Bronchial smooth muscle cell (primary cell): ENCODE measurements at places on chromosomes 5 and 9. TPM values are rescaled to one million over a fixed set of nuclear protein-coding genes. Genes with fewer than 3 reads are reported as not detected.

Gene KCTD16
- 0.26 and 0.47 TPM in 2 replicates for total RNA-seq

Gene FAM114A2
- 18.9 and 20.6 TPM in 2 replicates for total RNA-seq

Gene GDA
- total RNA-seq, result not detected in 2 replicates

Gene GABRA1
- total RNA-seq, result not detected in 2 replicates

Gene PCDHGA7
- total RNA-seq, result 5.7 and 11.5 TPM in 2 replicates

Gene PHF24
- 0.09 and 0.16 TPM in 2 replicates for total RNA-seq

Gene DNAI1
- total RNA-seq, result 0.34 TPM in 1 of 2 replicates, not detected in the other

Gene C6
- 0.16 TPM in 1 of 2 replicates, not detected in the other for total RNA-seq

Gene OR1Q1
- not detected in 2 replicates for total RNA-seq

Gene ST8SIA4
- 0.09 and 0.47 TPM in 2 replicates for total RNA-seq

Gene ZFP2
- total RNA-seq, result 1.9 and 2.6 TPM in 2 replicates

Gene C8G
- total RNA-seq, result 0.32 and 0.69 TPM in 2 replicates

Gene UNC13B
- 21.0 and 25.5 TPM in 2 replicates for total RNA-seq

Gene ADAMTS19
- under 0.01 TPM in 1 of 2 replicates, not detected in the other for total RNA-seq

Gene IL4
- not detected in 2 replicates for total RNA-seq

Gene PCDHAC1
- total RNA-seq, result under 0.01 and 0.09 TPM in 2 replicates

Gene C1QTNF3
- 1.1 and 1.3 TPM in 2 replicates for total RNA-seq

Gene PHAX
- 36.6 and 60.2 TPM in 2 replicates for total RNA-seq

Gene TIMD4
- total RNA-seq, result not detected in 2 replicates
